Stimulated activated CD8-positive, alpha-beta memory T cell treated with anti-CD3 and anti-CD28 coated beads, Interleukin-4, amount 100 ng/mL, for 4 hours (primary cell): ENCODE measurements at places on chromosomes 2 and 18.

DNA sequence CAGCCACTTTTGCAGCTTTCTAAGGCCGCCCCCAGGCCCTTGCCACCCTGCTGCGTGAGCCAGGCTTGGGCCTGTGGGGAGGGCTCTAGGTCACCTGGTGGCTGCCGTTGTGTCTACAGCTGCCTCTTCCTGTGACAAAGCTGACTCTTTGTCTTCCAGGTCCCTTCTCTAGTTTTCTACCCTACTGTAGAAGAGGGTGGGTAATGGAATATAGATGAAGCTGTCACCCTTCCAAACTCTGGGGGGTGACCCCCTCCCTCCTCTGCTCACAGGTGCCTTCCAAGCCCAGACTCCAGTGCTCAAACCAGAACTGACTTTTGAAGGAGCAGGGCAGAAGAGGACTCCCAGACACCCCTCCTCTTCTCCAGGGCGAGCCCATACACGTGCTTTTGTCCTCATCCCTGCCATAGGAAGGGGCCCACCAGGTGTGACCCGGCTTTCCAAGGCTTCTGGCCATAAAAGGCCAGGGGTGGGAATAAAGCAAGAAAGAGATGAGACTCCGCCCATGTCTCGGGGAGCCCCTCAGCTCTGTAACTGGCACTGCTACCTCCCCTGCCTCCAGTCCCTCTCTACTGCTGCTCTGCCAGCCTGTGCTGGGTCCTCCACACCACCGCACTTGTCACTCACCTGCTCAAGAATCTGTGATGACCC is 17.9 kb upstream of the SDC1 start:
- no peak for DNase-seq

- DNase-seq, result no peak
Measured at GRCh38 chr18:56235071-56235470, 403.3 kb downstream of the TXNL1 start.

DNA sequence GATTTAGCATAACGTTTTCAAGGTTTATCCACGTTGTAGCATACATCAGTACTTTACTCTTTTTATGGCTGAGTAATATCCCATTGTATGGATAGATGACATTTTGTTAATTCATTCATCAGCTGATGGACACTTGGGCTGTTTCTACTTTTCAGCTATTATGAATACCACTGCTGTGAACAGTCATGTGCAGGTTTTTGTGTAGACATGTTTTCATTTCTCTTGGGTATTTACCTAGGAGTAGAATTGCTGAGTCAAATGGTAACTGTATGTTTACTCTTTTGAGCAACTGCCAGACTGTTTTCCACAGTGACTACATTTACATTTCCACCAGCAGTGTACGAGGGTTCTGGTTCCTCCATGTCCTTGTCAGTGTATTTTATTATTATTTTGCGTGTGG is 33.9 kb downstream of the COX7A2L start:
- no peak for DNase-seq

DNA sequence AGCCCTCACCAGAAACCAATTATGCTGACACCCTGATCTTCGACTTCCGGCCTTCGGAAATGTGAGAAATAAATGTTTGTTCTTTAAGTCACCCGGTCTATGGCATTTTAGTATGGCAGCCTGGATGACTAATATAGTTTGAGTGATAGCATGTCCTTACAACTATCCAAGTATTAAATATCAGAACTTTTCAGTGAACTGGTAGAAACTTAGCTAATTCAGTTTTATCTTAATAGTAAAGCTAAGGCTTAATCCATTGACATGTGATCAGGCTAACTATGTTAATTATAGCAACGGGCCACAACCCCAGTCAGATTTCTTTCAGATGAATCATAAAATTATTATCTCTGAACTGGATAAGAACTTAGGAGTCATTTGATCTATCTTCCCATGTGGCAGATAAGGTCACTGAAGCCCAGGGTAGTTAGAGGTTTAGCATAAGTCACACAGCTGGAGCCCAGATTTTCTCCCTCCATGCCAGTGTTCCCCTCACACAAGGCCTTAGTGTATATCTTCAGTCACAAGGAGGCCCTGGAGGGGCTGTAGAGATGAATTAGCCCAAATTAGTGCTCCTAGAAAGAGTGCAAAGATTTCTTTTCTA is 40.7 kb upstream of the UPP2 start:
- DNase-seq, result no peak

DNA sequence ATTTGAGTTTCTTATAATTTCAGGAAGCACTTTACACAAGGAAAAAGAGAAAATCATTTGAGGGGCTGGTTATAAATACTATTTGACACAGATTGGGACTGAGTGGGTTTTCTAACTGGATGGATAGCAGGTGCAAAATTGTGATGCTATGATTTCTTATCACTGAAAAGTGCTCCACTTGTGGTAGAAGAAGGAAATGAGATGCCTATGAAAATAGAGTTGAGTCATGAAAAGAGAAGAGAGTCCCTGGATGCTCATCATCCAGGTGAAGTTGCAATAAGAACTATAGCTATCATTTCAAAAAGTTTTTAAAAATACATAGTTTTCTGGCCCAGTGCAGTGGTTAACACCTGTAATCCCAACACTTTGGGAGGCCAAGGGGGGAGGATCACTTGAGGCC is 39.4 kb upstream of the NFE2L2 start:
- no peak for DNase-seq

- no peak for DNase-seq
Measured at GRCh38 chr2:225009768-225010167, 32.5 kb downstream of the DOCK10 start.

DNA sequence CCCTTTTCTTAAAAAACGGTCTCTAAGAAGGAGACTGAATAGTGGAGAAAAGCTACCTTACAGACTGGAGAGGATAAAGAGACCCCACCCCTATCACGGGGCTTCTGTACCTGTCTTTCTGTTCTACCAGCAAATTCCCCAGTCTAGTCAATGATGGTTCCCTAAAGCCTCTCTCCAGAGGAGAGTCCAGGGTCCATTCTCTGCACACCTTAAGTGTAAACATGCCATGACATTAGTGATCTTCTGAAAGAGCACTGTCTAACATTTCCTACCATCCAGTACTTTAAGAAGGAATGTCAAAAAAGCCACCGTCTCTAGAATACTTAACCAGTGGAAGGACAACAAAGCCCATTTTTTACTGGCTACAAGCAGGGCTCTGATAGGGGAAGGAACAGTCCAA is 17.0 kb upstream of the ERCC3 start:
- no peak for DNase-seq

DNA sequence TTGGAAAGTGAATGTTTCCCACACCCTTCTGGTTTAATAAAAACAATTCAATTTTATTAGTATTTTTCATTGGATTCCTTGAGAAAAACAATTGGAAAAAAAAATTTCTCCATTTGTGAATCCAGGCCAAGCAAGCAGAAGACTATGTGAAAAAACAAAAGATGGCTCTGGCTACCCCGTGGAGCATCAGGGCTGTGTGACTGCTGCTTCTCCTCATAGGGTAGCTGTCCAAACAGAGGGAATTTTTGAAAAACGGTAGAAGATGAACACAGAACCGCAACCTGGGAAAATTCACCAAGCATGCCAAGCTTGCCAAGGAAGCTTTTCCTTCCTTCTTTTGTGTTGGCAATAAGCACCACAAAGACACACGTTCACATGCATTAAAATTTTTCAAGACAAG is 71.3 kb upstream of the ACVR2A start:
- DNase-seq, result no peak

- no peak for DNase-seq
Measured at GRCh38 chr18:54852780-54853675, 24.8 kb downstream of the RAB27B start.

DNA sequence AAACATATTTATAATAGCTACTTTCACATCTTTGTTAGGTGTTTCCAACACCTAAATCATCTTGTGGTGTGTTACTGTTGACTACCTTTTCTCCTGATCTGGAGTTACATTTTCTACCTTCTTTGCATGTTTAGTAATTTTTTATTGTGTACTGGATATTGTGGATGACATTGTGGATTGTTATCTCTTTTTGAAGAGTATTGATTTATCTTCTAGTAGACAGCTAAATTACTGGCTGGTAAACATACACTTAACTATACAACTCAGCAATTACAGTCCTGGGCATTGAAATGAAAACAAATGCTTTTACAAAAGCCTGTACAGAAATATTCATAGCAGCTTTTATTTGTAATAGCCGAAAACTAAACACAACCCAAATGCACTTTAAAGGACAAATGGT is 150.8 kb downstream of the PTRHD1 start:
- DNase-seq, result no peak

DNA sequence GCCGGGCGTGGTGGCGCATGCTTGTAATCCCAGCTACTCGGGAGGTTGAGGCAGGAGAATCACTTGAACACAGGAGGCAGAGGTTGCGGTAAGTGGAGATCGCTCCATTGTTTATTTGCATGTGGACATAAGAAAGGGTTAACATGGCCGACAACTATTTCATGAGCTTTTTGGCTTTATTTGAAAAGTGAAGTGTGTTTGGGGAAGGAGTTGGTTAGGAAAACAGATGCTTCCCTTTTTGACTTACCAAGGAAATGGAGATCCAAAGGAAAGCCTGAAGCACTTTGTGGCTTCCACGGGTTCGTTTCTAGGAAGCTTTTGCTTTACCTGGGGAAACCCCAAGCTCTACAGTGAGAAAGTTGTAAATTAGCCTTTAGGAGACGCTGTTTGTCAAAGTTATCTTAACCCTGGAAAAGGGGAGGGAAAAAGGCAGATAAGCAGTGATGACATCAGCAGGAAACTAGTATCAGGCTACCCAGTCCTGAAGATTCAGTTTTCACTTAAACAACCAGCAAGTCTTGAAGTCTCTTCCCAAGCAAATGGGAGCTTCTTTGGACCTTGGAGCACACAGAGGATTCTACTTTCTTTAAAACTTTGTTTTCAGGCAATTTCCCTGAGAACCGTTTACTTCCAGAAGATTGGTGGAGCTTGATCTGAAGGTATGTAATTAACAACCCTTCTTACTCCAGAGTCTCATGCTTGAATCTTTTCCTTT is at the start of gene CASP10:
CASP10 (plus strand) TSS at position 492 of the 715 bp plus-strand sequence. CDS start 2,637 bp downstream, outside the sequence.
- no peak for DNase-seq

DNA sequence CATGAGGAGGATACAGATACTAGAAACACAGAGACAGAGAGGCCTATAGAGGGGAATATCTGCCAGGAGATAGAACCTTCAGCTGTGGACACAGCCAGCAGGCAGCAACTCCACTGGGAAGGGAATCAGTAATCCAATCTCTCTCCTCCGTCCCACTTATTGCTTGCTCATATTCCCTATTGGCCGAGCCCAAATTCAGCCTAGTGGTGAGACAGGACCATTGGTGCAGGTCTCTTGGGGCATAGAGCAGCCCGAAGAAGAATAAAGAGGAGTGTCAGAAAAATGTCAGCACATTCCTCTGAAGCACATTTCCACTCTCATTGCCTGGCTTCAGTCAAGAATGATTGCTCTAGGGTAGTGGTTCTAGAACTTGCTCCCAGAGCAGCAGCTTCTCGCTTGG is 1091.5 kb upstream of the GYPC start:
- no peak for DNase-seq

- DNase-seq, result no peak
Measured at GRCh38 chr2:186559848-186560247, 30.0 kb upstream of the ITGAV start.

- DNase-seq, result no peak
Measured at GRCh38 chr2:118913803-118914645, 28.0 kb upstream of the MARCO start.
